GM13976 (cell line): ENCODE measurements at places on chromosomes 3 and 15.
A peak's percentile ranks its signal among the peaks of the same experiment; 100 is the strongest.

DNA sequence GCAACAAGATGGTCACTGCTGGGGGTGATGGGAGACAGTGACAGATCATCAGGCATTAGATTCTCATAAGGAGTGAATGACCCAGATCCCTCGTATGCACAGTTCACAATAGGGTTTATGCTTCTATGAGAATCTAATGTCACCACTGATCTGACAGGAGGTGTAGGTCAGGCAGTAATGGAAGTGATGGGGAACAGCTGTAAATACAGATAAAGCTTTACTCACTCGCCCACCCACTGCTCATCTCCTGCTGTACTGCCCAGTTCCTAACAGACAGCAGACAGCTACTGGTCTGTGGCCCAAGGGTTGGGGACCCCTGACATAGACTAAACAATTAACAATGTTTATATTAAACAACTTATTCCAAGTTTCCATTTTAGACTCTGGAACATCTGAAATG lies 25.4 kb downstream of the IFT80 start:
- no peak for DNase-seq

DNA sequence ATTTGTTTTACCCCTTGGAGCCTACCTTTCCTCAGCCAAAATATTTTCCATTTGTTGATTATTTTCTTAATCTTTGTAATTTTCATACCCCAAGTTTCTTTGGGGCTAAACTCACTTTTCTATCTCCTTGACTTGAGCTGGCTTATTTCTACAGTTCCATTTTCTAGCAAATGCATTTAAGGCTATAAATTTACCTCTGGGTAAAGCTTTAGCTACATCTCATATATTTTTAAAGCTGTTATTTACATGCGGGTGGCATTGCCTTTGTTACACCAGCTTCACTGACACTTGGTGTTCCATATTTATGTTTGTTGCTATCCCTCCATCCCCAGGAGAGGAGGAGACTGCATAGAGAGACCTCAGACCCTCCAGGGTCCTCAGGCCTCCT lies 136.3 kb downstream of the NUP210 start:
- no peak for DNase-seq

- no peak for DNase-seq
These were observed 227.9 kb upstream of the CNTN4 start for GRCh38 chr3:1870738-1871137.

DNA sequence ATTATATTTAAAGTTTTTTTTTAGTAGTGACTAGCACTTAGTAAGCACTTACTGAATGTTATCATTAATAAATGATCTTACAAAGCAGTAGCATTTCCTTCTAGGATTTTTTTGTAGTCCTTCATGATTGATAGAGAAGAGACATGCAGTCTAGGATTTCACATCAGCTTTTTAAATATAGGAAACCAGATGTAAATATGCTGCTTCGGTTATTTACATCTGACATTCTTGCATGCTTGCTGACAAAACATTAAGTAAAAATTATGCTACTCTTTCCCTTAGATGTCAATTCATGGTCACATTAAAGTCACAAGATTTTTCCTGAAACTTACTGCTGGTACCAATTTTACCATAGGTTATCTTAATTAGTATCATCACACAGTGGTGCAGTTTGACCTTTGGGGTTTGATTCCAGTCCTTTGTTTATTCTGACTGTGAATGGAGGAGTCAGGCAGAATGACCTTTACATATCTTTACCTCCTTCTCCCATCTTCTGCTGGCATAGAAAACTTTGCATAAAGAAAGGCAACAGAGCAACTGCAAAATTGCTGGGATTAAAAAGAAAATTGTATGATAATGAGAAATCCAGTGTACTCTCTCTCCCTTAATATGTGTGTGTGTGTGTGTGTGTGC lies 286.5 kb downstream of the LPP start:
- no peak for DNase-seq

DNA sequence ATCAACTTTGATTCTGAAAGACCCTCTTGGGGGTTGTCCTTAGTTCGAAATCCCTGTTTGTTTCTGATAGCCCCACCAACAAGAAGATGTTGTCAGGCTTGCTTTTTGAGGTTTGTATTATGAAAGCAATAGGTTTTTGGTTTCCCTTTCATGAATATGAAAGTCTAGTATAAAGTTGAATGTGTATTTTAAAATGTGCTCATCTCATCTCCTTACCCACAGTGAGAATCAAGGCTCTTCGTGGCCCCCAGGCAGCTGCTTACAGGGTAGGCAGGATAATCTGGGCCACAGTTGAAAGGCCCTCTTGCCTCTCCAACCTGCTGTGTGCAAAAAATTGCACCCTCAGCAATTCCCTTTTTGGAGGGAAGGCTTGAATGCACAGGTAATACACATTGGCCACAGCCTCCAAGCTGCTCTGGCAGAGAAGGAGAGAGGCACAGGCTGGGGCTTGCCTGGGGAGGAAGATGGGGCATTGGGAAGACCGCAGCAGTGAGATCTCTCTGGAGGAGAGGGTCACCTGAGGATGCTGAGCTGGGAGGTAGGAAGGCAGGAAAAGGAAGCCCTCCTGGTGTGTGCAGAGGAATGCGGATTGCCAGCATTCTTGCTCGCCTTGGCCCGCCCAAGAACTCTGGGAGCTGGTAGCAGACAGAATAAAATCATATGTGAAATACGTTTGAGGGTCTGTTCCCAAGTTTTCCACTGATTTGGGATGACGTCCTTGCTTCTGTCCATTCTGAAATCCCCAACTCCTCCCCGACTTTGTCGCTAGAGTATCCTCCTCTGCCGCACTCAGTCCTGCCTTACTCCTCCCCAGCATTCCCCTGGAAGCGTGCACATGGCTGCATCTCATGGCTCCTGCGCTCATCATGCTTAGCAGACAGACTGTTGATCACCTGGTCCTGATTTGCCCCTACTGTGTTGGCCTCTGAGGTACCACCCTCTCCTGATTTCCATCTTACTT lies 196.4 kb downstream of the RPLP1 start:
- no peak for DNase-seq

DNA sequence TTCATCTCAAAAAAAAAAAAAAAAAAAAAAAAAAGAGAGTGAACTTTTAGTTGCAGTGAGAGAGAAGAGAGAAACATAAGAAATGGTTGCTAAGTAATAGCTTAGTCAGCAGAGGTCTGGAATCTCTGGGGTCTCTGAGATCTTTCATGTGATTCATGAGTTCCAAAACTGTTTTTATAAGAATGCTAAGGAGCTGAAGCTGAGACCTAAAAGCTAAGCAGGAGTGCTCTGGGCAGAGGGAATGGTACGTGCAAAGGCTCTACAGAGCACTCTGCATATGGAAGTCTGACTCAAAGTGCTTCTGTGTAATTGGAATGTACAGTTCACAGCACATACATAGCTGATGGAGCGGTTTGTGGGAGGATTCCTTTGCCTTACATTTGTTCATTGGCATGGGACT lies 66.3 kb upstream of the LRIG1 start:
- DNase-seq, result no peak

DNA sequence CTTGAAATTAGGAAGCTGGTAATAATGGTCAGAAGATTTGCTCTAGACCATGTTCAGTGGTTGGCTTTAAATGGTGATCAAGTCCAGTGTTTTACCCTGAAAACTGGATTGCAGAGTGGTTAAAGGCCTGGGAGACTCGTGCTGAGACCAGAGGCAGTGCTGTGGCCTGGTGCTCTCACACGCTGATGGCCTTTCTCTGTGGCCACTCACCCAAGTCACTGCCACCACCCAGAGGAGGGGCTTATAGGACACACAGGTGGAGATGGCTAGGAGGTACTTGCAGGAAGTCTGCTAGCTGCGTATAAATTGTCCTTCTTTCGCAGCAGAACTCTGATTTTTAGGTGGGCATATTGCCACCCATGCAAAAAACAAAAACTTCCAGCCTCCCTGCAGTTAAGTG lies 6.2 kb upstream of the EHD4 start:
- no peak for DNase-seq

- no peak for DNase-seq
These were observed 24.6 kb upstream of the IL20RB start for GRCh38 chr3:136932978-136933772.

GRCh38 chr3:51307458-51307857 lies 77.6 kb upstream of the MANF start:
- no peak for DNase-seq

- no peak for DNase-seq
These were observed 62.9 kb downstream of the KLF15 start for GRCh38 chr3:126294211-126294808.

DNA sequence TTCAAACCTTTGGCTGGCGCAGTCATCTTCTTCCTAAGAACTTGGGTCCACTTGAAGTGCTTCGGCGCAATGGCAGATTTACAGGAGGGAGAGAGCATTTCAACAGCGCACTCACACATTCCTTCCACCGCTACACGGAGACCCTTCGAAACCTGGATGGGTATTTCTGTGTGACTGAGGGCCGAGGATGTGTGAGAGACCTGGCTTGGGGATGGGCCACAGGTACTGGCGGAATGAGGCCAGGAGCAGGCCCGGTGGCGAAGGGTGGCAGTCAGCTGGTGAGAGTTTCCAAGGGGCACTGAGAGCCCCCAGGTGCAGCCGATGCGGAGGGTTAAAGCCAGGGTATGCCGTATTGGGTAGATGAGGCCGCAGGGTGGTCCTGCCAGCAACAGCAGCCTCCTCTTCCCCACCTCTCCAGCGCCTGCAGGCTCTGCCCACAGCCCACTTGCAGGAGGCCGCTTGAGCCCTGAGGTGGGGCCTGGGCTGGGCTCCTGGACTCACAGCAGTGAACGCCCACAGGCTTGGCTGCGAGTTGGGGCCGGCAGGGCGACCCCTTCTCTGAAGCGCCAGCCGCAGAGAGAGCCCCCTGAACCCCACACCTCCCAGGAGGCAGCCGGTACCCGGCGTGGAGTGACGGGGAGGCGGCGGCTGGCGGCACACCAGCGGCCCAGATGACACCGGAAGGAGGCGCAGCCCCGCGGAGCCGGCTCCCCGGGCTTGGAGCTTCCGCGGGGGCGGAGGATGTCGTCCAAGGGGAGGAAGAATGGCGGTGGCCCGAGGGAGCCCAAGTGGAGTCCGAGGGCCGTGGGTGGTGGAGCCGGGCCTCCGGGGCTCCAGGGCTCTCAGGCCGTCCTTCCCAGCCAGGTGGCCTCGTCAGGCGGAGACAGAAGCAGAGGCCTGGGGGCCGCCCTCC lies 166.5 kb downstream of the NSMCE3 start:
- DNase-seq, result no peak

DNA sequence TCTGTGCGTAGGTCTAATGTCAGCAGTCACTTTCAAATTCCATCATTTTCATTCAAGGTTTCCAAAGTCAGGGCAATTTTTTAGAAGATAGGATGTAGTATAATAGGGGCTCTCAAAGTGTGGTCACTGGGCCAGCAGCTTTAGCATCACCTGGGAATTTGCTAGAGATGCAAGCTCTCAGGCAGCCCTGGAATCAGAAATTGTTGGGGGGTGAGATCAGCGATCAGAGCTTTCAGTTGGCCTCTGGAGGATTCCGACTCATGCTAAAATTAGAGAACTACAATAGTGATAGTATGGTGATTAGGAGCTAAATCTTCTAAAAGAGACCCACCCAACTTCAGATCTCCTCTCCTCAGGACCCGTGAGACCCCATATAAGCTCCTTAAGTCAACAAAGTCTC lies 2.4 kb upstream of the FRMD4B start:
- DNase-seq, result no peak

DNA sequence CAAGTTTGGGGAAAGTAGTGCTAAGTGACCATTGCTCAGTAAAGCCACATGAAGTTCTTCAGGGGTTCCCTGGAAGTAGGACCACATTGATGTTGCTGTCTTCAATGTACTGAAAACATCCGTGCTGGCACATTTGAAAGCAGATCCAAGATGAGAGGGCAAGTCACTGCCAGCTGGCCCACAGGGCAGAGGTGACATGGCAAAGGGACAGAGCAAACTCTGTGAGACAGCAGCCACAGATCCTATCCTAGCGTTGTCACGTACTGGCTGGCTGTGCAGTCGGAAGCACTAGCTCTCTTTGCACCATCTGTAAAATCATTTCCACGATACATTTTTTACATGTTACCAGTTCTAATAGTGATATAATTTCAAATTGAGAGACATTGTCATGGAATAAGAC lies 13.8 kb downstream of the MUC13 start:
- DNase-seq, result no peak

DNA sequence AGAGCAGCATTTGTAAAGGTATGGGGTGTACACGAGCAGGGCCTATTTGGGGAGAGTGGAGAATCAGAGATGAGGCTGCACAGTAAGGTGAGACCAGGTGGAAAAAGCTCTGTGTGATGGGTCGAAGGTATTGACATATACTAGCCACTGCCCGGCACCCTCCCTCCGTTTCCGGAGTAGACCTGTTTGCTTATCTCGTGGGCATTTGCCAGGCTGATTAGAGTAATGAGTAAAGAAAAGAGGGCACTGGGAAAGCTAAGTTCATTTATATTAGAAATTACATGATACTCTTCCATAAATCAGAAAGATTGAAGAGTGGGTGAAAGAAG lies 46.2 kb upstream of the ATG7 start:
- DNase-seq, result no peak

DNA sequence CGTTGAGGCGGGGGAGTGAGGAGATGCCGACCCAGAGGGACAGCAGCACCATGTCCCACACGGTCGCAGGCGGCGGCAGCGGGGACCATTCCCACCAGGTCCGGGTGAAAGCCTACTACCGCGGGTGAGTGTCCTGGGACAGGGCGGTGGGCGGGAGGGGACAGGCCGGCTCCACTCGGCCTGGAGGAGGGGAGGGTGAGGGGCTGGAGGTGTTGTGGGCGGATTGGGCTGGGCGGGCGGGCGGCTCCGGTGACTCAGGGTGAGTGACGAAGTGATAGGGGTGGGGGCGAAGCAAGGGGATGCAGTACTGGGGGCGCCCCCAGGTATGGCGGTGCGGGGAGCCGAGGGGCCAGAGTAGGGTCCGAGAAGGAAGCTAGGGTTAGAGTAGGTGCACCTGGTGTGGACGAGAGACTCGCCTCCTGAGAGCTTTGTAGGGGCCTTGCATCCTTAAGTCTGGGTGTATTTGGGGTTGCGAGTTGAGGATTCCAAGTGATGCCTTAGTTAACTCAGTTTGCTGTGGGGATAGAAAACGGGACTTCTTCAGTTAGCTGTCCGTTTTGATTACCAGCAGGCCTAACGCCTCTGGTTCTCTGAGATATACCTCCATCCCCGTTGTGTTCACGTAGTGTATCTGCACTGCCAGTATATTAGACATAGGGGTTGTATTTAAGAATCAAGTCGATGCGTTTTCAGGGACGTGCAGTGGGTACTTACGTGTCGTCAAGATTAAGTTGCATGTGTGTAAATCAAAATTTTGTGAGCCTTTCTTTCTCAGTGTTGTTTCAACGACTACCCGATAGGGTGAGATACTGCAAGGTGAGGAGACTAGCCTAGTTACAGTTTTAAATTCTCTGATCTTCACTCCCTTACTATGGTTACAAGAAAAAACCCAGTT lies 670 bp downstream of the PRKCI start:
- DNase-seq, result peak; percentile 65

- no peak for DNase-seq
These were observed 23.4 kb upstream of the SLC41A3 start for GRCh38 chr3:126107203-126107939.

GRCh38 chr15:25054943-25055342 lies 100.2 kb downstream of the SNRPN start:
- no peak for DNase-seq
